Thymus (tissue), 14 donors: ENCODE measurements at places on chromosomes 7 and 10.

- peak; percentile 10 for DNase-seq
Measured at GRCh38 chr10:104824380-104825006, 183.4 kb downstream of the SORCS3 start.

GRCh38 chr7:80659120-80660055 lies 20.9 kb downstream of the CD36 start:
- no peak for DNase-seq

DNA sequence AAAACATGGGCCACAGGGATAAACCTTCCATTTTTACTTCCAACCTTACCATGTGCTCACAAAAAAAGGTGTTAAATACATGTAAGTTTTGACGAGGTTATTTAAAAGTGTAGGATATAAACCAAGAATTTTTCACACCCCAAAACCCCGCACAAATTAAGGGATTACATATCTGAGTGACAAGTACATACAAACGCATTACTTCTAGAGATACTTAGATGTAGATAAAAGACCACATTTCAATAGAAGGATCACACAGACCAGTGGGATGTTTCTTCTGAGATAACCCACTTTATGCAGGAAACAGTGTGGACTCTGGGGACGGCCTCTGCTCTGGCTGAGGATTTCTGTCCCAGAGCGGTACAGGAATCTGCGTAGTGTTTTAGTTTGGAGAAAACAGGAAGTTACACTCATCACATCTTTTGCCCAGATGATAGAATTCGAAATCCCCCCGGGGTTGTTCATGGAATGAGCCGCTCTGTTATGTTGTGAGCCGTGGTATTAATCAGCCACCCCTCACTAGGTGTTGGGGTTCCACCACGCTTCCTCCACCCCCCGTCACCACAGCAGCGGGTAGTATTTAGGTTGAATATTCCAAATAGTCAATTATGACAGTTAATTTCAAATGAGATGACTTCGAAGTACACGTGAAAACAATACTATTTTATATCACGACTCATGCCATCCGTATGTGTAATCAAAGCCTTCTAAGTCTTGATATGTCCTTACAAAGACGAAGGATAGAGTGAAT lies 1.3 kb upstream of the CUL1 start:
- DNase-seq: no peak

- no peak for DNase-seq
Measured at GRCh38 chr10:108735380-108735779, 1187.9 kb downstream of the XPNPEP1 start.

GRCh38 chr10:11642566-11642965 lies 31.1 kb upstream of the USP6NL start:
- no peak for DNase-seq

- DNase-seq: no peak
Measured at GRCh38 chr10:99595236-99595635, 25.0 kb downstream of the SLC25A28 start.

- DNase-seq: no peak
Measured at GRCh38 chr10:16989826-16990293, 139.8 kb downstream of the CUBN start.

- DNase-seq: no peak
Measured at GRCh38 chr10:29256019-29256418, 32.9 kb upstream of the LYZL1 start.

DNA sequence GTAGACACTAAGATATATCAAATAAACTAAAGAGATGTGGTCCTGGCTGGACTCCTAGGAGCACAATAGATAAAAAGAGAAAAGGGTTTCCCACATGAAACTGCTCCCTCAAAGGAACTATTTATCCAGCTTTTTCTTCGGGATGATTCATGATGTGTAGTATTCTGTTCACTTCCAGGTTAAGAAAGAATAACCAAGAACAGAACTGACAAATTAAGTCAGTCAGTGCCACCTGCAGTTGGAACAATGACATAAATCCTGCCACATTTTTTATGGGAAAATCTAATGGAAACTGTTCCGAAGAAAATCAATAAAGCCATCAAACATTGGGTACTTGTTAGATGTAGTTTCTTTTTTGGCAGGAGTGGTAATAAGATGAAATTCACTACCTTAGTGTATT lies 87.1 kb downstream of the POLR1F start:
- no peak for DNase-seq

DNA sequence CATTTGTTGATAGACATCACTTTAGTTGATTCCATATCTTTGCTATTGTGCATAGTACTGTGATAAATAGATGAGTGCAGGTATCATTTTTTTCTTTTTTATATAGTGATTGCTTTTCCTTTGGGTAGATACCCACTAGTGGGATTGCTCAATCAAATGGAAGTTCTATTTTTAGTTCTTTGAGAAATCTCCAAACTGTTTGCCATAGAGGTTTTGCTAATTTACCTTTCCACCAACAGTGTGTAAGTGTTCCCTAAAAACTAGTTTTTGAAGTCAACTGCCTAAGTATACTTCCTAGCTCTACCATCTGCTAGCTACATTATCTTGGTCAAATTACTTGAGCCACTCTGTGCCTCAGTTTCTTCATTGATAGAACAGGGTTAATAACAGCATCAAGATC lies 31.5 kb upstream of the RSBN1L start:
- DNase-seq: no peak

DNA sequence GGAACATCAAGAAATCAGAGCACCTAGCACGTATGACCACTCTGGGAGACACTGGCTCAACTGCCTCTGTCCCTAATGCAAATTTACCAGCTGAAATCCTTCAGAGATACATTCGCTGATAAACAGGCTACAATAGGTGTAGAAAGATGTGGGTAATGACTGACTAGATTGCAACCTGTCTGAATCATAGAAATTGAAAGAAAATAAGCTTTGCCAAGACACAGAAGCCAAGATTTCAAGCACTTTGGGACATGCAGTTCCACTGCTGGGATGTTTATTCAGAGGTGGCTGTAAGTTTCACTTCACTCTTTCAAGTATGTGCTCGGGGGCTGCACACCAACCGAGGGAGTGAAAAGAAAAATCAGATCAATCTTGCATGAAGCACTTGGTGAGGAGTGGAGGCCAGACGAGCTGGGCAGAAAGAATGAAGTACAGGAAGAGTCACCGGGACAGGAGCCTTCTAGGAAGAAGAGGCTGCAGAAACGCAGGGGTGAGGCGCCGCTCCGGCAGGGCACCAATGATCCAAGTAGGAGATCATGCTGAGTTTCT lies 276.7 kb downstream of the PARD3 start:
- DNase-seq: no peak

DNA sequence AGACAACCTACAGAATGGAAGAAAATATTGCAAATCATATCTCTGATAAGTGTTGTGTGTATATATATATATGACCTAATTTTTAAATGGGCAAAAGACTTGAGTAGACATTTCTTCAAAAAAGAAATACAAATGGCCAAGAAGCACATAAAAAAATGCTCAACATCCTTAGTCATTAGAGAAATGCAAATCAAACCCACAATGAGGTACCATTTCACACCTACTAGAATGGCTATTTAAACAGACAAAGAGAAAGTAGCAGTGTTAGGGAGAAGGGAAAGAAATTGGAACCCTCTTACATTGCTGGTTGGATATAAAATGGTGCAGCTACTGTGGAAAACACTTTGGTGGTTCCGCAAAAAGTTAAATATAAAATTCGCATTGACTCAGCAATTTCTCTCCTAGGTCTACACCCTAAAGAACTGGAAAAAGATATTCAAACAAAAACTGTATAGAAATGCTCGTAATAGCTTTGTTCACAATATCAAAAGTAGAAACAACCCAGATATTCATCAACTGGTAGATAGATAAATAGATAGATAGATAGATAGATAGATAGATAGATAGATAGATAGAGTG lies 16.3 kb downstream of the ACSL5 start:
- no peak for DNase-seq

DNA sequence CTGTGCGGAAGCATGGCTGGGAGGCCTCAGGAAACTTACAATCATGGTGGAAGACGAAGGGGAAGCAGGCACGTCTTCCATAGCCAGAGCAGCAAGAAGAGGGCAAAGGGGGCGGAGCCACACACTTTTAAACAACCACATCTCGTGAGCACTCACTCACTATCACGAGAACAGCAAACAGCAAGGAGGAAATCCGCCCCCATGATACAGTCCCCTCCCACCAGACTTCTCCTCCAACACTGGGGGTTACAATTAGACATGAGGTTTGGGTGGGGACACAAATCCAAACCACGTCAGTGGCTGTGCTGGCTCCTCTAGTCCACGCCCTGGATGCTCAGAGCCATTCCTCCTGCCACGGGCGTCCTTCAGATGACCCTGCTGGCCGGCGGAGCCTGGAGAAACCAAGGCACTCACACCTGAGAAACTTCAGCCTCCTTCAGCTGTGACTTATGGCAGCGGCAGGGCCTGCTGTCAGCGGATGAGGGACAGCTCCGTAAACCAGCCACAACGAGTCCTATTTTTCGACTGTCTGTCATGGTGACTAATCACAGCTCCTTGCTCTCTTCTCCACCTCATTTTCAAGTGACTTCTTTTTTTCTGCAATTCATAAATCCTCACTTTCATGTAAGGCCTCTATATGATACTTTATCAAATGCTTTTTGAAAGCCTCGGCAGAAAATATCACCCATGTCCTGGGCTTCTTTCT lies 167.9 kb upstream of the PFKP start:
- DNase-seq: peak; percentile 35

DNA sequence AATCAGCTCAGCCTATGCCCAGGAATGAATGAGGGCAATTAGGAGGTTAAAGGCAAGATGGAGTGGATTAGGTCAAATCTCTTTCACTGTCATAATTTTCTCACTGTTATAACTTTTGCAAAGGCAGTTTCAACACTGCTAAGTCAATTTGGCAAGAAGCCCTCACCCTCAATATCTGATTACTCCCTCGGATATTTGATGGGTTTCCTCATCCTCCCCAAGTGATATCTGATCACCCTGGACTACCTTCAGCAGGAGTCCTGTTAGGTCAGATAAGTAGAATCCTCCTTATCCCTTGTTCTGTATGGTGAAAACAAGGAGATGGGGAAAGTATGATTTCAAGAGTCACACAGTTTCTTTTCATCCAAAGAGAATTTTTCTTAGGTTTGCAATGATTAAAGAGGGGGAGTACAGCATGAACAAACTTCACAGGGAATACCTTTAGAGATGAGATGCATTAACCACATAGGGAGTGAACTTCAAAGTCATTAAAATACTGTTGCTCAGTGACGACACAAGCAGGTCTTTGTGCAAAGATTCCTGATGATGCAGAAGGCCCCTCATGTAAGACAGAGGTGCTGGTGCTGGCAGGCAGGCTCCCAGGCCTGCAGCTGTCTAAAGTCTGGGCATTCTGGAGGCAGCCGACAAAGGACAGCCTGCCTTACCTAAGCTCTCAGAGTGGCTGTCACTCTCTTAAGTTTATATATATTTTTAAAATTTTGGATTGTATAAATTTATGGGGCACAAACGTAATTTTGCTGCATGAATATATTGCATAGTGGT lies 75.4 kb upstream of the POM121L12 start:
- DNase-seq: no peak

GRCh38 chr7:36840904-36841303 lies 116.6 kb upstream of the AOAH start:
- DNase-seq: no peak

DNA sequence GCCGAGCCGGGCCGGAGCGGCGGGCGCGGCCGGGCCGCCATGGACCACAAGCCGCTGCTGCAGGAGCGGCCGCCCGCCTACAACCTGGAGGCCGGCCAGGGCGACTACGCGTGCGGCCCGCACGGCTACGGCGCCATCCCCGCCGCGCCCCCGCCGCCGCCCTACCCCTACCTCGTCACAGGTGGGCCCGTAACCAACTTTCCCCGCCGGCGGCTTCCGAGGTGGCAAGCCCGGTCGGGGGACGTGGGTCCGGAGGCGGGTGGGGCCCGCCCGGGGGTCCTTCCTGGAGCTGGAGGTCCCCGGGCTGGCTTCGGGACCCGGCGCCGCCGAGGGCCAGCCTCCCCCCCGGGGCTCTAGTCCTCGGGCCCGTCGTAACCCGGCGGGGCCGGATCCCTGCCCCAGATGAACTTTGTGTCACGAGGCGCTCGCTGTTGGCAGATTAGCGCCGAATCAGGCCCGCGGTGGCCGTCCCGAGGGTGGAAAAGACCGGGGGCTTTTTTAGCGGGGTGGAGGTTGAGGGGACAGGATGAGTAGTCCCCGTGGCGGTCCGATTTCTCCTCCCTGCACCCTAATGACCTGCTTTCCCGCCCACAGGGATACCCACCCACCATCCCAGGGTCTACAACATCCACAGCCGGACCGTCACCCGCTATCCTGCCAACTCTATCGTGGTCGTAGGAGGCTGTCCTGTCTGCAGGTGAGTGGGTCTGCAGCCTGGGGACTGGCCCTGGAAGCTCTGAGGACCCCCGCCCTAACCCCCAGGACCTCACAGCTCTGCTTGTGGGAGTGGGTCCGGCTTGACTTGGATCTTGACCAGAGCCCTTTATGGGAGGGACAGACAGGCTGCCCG lies 496 bp downstream of the BRI3 start:
- no peak for DNase-seq

- no peak for DNase-seq
Measured at GRCh38 chr7:143199040-143199439, 15.8 kb downstream of the TAS2R39 start.

DNA sequence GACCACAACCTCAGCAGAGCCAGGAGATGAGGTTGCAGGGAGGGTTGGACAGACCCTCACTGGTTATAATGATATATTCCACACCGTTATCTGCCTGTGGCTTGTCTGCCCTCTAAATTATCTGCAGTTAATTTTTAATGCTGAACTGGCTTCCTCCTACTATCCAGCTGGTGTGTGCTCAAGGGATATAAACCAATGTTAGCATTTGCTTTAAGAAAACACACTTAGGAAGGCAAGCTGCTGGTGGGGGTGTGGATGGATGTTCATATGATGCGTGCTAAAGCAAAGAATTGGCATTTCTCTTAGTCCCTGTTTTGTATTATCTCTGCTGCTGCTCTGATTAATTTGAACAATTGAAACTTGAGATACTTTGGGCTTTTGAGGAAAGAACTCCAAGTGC lies 132.2 kb upstream of the NPVF start:
- no peak for DNase-seq

GRCh38 chr7:122006687-122007086 lies 133.7 kb downstream of the PTPRZ1 start:
- DNase-seq: no peak

GRCh38 chr7:132295175-132295574 lies 281.1 kb downstream of the PLXNA4 start:
- no peak for DNase-seq
